ENCODE measurements at places on chromosomes 3 and 15.

DNA sequence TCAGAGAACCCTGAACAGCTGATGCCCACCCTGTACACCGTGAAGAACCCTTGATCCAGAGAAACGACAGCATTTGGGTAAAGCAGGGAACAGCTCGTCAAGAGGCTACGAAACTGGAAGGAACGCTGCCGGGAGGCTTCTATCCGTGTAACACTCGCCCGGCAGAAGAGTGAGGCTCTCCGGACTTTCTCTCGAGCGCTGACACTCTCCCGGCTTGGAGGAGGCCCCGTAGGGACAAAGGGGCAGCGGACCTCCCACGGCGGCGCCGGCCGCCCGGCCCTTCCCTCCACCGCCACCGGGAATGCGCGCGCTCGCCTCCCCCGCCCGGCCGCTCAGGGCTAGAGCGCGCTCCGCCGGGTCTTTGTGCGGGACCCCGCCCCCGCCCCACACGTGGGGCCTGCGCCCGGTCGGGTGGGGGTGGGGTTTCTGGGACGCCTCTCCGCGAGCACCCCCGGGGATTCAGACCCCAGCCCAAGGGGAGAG lies 1.7 kb downstream of the HYAL2 start:
- DNase-seq: peak; percentile 58

- DNase-seq: no peak
Observed at GRCh38 chr3:45215466-45215865, 10.6 kb downstream of the TMEM158 start.

- no peak for DNase-seq
Observed at GRCh38 chr3:123733805-123734526, 149.1 kb upstream of the HACD2 start.

- no peak for DNase-seq
Observed at GRCh38 chr15:41466711-41467110, 27.0 kb upstream of the ITPKA start.

GRCh38 chr3:63964681-63965485 lies 52.7 kb upstream of the SCAANT1 start:
- no peak for DNase-seq

- no peak for DNase-seq
Observed at GRCh38 chr3:46124216-46125177, 83.6 kb downstream of the CCR1 start.

GRCh38 chr15:66221126-66221525 lies 32.4 kb downstream of the MEGF11 start:
- no peak for DNase-seq

- no peak for DNase-seq
Observed at GRCh38 chr15:70741107-70741531, 22.2 kb downstream of the UACA start.

DNA sequence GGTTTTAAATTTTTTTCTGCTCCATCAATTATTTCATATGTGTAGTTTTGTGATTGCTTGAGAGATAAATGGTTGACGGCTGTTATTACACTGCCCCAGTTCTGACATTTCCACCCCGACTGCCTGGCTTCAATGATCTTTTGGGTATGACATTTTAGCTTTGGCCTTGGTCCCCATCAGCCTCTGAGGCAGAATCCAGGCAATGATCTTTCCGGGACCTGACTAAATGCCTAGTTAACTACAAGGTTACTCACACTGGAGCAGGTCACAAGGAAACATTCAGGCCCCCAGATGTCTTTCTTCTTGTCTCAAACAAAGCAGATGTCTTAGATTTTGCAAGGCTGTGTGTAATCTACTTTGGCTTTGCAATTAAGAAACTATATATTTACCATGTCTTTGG lies 61.1 kb upstream of the TMCO5A start:
- DNase-seq: no peak

DNA sequence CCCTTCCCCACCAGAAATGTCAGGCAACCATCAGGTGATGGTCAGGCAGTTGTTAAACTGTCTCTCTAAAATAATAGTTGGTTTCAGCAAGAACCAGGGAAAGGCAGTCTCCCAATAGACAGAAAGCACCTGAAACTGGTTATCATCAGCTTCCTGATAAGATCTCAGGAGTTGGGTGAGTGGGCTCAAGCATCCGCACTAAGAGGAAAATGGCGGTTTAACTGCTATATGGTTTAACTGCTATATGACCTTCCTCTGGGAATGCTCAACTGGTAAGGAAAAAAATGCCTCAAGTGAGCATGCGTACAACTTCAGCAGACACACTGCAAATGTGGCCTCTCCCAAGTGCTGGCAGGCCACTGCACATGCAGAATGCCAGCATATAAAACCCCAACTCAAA lies 240.8 kb upstream of the CMC1 start:
- no peak for DNase-seq

- DNase-seq: no peak
Observed at GRCh38 chr3:35864871-35865270, 225.5 kb downstream of the ARPP21 start.

DNA sequence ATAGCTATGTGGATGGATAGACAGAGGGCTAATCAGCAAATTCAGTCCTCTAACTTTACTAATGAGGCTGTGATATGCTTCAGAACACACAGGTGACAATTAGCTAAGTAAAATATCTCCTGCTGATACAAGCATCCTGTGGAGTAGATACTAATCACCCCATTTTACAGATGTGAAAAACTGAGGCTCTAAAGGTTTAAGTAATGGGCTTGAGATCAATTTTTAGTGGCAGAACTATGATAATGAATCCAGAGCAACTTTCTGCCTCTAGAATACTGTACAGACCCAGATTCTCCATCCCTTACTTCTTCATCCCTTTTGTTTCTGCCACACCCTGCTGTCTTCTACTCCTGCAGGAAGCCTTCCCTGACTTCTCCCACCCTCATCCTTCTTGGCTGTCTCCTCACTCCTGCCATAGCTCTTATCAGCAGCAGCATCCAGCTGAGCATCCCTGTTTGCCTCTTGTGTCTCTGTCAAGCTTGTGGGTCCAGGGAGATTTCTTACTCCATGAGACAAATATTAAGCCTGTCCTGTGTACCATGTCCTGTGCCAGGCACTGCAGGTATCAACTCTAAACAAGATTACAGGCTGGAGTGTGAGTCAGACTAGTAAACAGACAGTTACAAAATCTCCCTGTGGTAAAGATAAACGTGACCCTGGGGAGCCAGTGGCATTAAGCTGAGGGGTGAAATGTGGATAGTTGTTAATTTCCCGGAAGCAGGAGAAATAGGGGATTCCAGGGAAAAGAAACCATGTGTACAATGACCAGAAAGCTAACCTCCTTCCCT lies 39.2 kb downstream of the SLC6A11 start:
- no peak for DNase-seq

DNA sequence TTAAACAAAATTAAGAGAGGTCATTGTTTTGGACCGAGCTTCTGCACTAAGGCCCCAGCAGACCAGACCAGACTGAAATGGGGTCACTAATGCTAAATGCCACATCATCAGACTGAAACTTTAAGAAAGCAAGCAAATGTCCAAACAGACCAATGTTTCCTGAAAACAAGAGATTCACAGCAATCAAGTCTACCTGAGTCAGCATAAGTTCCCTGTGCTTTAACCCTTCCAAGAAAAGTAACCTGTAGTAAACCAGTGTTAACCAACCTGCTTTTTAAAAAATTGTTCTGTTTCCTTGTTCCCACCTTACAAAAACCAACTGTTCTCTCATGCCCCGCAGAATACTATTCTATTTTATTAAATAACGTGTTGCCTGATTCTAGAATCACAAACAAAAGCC lies 241.1 kb upstream of the GADL1 start:
- DNase-seq: no peak

DNA sequence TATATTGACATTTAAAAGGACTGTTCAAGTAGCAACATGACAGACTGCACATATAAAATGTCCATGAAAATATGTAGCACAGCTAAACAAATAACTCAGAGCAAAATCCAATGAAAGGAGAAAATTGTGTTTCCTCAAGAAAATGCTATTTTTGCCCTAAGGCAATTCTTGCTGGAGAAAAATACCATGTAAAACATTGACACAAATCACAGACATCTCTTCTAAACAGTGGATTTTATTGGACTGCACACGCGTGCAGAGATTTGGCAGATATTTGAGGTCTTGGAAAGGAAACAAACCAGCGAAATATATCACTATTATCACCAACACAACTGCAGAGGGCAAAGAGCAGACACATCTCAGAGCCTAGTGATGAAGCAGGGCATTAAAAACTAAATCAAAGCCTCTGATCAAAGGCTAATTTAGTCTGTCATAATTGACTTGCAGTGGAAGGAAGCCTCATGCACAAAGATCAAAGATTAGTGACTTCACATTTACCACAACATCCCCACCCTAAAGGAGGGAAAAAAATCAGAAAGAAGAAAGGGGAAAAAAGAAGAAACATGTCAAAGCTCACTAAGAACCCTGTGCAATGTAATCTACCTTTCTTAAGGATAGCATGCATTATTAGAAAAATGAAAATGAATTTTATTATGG lies 52.4 kb downstream of the CHL1 start:
- DNase-seq: no peak

- DNase-seq: no peak
Observed at GRCh38 chr3:189467451-189467850, 163.7 kb upstream of the TP63 start.

- DNase-seq: no peak
Observed at GRCh38 chr15:85406916-85407315, 26.5 kb downstream of the AKAP13 start.

DNA sequence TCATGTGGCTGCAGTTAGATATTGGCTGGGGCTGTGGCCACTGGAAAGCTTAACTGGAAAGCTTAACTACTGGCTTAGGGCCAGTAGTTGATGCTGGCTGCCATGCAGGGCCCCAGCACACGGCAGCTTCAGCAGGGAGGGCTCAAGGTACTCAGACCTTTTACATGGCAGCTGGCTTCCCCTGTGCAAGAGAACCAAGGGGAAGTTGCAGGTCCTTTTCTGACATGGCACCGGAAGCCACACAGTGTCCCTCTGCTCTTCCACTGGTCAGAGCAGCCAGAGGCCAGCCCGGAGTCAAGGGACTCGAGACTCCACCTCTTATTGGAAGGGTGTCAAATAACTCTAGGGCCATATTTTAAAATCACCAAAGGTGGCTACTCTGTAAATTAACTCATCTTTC lies 24.5 kb downstream of the CCR9 start:
- DNase-seq: no peak

DNA sequence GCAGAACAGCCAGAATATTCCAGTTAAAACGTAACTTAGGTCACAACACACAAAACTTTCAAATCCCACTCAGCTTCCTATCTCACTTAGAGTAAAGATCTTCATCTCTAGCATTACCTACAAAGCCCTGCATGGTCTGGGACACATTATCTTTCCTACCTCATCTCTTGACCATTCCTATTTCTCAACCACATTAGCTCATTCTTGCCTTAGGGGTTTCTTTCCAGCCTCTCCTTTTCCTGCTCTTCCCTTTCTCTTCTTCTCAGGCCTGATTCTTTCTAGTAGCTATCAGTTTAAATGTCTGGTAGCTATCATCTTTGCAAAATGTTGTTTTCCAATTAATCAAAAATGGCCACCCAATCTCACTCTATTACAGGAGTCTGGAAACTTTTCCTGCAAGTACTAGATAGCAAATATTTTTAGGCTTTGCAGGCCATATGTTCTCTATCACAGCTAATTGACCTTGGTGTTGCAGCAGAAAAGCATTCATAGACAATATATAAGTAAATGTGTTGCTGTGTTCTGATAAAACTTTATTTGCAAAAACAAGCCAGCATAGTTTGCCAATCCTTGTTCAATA lies 15.1 kb upstream of the CBLB start:
- no peak for DNase-seq

- DNase-seq: no peak
Observed at GRCh38 chr15:99720533-99720932, 12.7 kb downstream of the LYSMD4 start.

DNA sequence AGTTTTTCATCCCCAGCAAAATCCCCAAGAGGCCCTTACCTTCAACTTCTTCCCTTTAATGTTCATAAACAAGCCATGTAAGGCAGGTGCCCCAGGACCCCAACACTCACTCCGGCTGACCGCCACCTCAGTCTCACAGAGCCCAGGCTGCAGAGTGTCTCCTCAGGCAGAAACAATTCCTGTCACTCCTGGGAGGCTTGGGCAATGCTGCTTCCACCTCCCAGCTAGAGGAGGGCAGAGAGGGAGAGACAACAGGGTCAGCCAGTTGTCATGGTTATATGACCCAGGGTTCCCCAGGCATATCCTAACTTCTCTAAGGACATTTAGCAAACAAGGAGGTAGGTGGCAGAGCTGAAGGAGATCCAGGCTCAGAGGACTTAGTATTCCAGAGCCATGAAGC lies at the start of gene PLIN1:
PLIN1 (minus strand) TSS at position 156 of the 400 bp plus-strand sequence. CDS start 1,878 bp downstream, outside the sequence.
- no peak for DNase-seq

DNA sequence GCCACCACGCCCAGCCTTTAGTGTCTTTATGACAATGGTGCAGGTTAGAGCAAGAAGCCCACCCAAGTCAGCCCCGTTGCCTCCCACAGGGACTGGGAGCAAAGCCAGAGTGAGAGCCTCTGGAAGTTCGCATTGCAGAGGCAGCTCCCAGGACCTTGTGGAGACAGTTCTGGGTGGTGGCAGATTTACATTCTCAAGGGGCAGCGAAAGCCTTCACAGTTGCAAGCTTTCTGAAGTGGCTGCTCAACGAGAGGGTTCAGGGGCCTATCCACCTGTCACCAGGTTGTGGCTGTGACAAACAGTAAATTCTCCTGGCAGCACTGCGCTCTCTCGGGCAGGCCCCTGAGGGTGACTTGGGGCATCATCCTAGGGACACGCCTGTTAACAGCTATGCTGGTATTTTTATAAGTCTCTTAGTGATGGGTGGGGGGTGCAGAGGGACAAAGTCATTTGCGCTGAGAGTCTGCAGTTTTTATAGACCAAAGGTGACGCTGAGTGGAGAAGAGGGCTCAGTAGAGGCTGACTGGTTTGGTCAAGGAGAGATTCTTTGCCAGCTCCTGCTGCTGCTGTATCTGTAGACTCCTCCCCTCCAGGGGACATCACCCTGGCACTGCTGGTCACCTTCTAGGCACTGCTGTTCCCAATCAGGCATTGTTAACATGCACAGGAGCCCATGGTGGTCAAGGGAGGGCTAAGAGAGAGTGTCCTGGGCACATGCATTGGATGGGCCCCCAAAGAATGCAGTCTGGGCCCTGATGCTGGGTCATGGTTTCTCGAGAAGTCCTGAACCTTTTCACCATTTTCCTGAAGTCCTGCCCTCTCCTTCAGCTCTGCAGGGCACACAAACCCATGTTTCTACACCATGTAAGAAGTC lies 57.5 kb upstream of the KLF13 start:
- DNase-seq: no peak

Measured in CD4-positive, alpha-beta T cell treated with Interleukin-6 at 100 ng/mL for 8 hours (primary cell).